ENCODE measurements at places on chromosomes 1 and 21. TPM values are rescaled to one million over a fixed set of nuclear protein-coding genes. Genes with fewer than 3 reads are reported as not detected.

The CXADR gene
- 56.7 TPM for total RNA-seq

The ZSWIM5 gene
- 0.14 TPM for total RNA-seq

The TNNT2 gene
- total RNA-seq = 0.68 TPM

The OR2M3 gene
- not detected for total RNA-seq

The MROH9 gene
- not detected for total RNA-seq

The CKS1B gene
- 27.0 TPM for total RNA-seq

The S100A7A gene
- total RNA-seq = under 0.01 TPM

The RGS8 gene
- not detected for total RNA-seq

The CAPN9 gene
- total RNA-seq = not detected

The C8A gene
- not detected for total RNA-seq

The POU3F1 gene
- under 0.01 TPM for total RNA-seq

The CYP2J2 gene
- 0.68 TPM for total RNA-seq

The CRYBG2 gene
- 55.7 TPM for total RNA-seq

The IFI44 gene
- 5.2 TPM for total RNA-seq

The TAF5L gene
- 22.6 TPM for total RNA-seq

The PCBP3 gene
- total RNA-seq = not detected

The PPFIA4 gene
- 3.1 TPM for total RNA-seq

The OVAAL gene
- not detected for total RNA-seq

The CCDC27 gene
- not detected for total RNA-seq

The GSTM1 gene
- total RNA-seq = not detected

The C1orf87 gene
- not detected for total RNA-seq

The GUK1 gene
- total RNA-seq = 265 TPM

The ATP1A2 gene
- total RNA-seq = not detected

The FUCA1 gene
- 21.0 TPM for total RNA-seq

The NID1 gene
- total RNA-seq = 3.1 TPM

The CDCA8 gene
- 0.68 TPM for total RNA-seq

The RTCA gene
- 60.4 TPM for total RNA-seq

The ELF3 gene
- total RNA-seq = 23.2 TPM

The NR1I3 gene
- not detected for total RNA-seq

The TRABD2B gene
- total RNA-seq = 1.1 TPM

The TRIM46 gene
- 1.3 TPM for total RNA-seq

The RNU1-3 gene
- under 0.01 TPM for total RNA-seq

The IVL gene
- total RNA-seq = 18.8 TPM

The TGFB2 gene
- total RNA-seq = 20.4 TPM

The IL12RB2 gene
- total RNA-seq = 1.0 TPM

The AJAP1 gene
- 1.7 TPM for total RNA-seq

The TTC39A gene
- 13.3 TPM for total RNA-seq

The OR10Z1 gene
- not detected for total RNA-seq

The ERG gene
- total RNA-seq = 0.78 TPM

The DOP1B gene
- 7.5 TPM for total RNA-seq

The NTPCR gene
- total RNA-seq = 17.8 TPM

The ZYG11A gene
- total RNA-seq = 0.07 TPM

The FCRL6 gene
- total RNA-seq = not detected

The CASQ2 gene
- total RNA-seq = 0.07 TPM

The CD5L gene
- not detected for total RNA-seq

The SPOCD1 gene
- 26.3 TPM for total RNA-seq

The VCAM1 gene
- not detected for total RNA-seq

All from nasal cavity respiratory epithelium epithelial cell of viscerocranial mucosa (primary cell).